ENCODE measurements at places on chromosomes 5 and 9. TPM values are rescaled to one million over a fixed set of nuclear protein-coding genes. Genes with fewer than 3 reads are reported as not detected.

Gene HAVCR1
- total RNA-seq = 0.56 TPM

Gene MOB3B
- total RNA-seq = under 0.01 TPM

Gene LHX3
- not detected for total RNA-seq

Gene ZMAT2
- total RNA-seq = 72.7 TPM

Gene COL15A1
- 5.9 TPM for total RNA-seq

Gene VCAN
- 281 TPM for total RNA-seq

Gene WNK2
- not detected for total RNA-seq

Gene ECM2
- total RNA-seq = 2.7 TPM

Gene TMEM215
- total RNA-seq = not detected

Gene CBY3
- not detected for total RNA-seq

Gene RASGRF2
- total RNA-seq = 3.9 TPM

Gene RFESD
- 2.1 TPM for total RNA-seq

Gene SLC6A19
- total RNA-seq = not detected

Gene KIF24
- total RNA-seq = 2.7 TPM

Gene GABBR2
- total RNA-seq = 0.56 TPM

Gene ASS1
- total RNA-seq = 93.9 TPM

Gene SLC36A2
- total RNA-seq = not detected

Gene KCNMB1
- 0.19 TPM for total RNA-seq

Gene WDR38
- total RNA-seq = not detected

Gene PCDHA6
- total RNA-seq = 3.1 TPM

Gene TAF11L13
- 0.28 TPM for total RNA-seq

Gene CKMT2
- 1.3 TPM for total RNA-seq

Gene RUSC2
- 24.8 TPM for total RNA-seq

Gene OBP2B
- not detected for total RNA-seq

Gene ESM1
- total RNA-seq = 338 TPM

Gene FOXD4L4
- under 0.01 TPM for total RNA-seq

Gene FSD1L
- total RNA-seq = 3.6 TPM

Gene UNC13B
- 30.3 TPM for total RNA-seq

Gene FOXD4L6
- total RNA-seq = not detected

Gene SIT1
- not detected for total RNA-seq

Gene RPP25L
- 22.8 TPM for total RNA-seq

Gene SLC28A3
- total RNA-seq = 1.1 TPM

Gene GABRB2
- under 0.01 TPM for total RNA-seq

Measured in regular cardiac myocyte (primary cell).